Stimulated activated CD4-positive, alpha-beta T cell treated with anti-CD3 and anti-CD28 coated beads, Interleukin-15, amount 100 ng/mL, for 1 hour (primary cell): ENCODE measurements at places on chromosomes 16 and 17.

DNA sequence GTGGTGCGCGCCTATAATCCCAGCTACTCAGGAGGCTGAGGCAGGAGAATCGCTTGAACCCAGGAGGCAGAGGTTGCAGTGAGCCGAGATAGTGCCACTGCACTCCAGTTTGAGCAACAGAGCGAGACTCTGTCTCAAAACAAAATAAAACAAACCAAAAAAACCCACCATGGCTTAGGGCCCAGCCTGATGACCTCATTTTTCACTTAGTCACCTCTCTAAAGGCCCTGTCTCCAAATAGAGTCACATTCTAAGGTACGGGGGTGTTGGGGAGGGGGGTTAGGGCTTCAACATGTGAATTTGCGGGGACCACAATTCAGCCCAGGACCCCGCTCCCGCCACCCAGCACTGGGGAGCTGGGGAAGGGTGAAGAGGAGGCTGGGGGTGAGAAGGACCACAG lies 1.4 kb upstream of the STH start:
- no peak for DNase-seq

DNA sequence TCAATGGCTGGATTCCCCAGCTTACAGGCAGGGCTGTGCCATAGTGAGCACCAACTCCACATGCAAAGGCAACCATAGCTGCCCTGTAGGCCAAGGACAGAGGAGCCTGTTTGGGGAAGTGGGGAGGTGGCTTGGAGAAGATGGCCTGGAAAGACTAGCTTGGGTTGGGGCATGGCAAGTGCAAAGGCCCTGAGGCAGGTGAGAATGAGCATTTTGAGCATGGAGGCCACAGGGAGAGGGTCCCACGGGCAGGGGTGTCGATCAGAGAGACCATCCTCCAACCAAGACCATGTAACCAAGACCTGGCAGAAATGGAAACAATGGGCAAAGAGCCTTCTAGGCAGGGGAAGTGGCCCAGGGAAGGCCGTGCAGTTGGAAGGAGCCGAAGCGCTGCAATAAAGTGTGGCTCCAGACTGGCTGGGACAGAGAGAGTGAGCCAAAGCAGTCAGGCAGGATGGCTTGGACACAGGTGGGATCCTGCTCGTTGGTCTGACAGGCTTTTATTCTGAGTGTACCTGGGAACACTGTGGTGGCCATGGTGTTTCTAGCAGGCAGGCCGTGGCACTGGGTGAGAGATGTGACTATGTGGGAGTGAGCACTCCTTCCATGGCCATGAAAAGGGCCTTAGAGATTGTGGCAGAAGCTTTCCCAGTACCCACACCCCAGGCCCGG lies 24.8 kb upstream of the MPRIP start:
- DNase-seq, result no peak

DNA sequence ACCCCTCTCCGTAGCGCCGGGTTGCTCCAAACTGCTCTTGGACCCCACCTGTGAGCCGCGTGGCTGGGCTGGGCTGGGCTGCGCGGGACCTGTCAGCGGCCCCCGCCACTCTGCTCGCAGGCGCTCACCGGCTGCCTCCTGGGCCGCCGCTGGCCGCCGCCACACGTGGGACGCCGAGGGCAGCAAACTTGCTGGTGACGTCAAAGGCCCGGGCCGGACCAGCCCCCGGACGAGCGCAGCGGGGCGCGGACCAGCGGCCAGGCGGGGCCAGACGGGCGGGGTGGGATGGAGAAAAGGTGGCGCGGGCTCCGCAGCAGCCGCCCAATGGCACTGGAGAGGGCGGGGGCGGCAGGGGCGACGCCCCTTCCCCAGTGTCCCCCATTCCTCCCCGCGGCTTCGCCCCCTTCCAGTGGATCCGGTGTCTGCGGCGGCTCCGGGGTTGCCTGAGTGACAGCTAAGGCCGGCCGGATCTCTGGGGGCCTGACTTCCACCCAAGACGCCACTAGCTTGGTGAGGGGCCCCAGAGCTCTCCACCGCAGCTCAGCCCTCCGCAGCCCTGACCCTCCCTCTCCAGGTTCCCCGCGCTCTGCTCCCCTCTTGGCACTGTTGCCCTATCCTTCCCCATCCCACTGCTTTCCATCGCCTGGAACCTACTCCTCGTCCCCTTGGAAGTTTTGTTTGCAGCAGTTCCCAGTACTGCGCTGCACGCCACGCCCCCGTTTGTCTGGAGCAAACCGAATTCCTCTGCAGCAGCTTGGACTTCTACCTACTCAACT lies at the start of gene HS3ST3A1:
Gene HS3ST3A1, minus strand, starts transcription at position 154 of the 776 bp plus-strand sequence. CDS start 800 bp downstream, outside the sequence.
- no peak for DNase-seq

- DNase-seq, result no peak
Measured at GRCh38 chr16:21628772-21629171, 23.6 kb downstream of the IGSF6 start.
